ENCODE measurements at places on chromosomes 3 and 15. TPM values are rescaled to one million over a fixed set of nuclear protein-coding genes. Genes with fewer than 3 reads are reported as not detected.
A peak's percentile ranks its signal among the peaks of the same experiment; 100 is the strongest.

RTP4 gene
- 14.8 TPM for total RNA-seq

- no peaks in the 10 kb centered on the region for H3K4me1 ChIP-seq
- no peak overlapping the region for H3K27ac ChIP-seq
- no peak for DNase-seq
- H3K36me3 ChIP-seq, result no peaks in the 10 kb centered on the region
- H3K4me3 ChIP-seq, result no peak overlapping the region
Measured at GRCh38 chr15:41567261-41567660, 8.2 kb downstream of the TYRO3 start.

- H3K36me3 ChIP-seq, result no peaks in the 10 kb centered on the region
- H3K4me1 ChIP-seq, result no peaks in the 10 kb centered on the region
- H3K27me3 ChIP-seq, result no peaks in the 10 kb centered on the region
- H3K4me3 ChIP-seq, result no peak overlapping the region
Measured at GRCh38 chr15:101431301-101431700, 58.2 kb downstream of the PCSK6 start.

- DNase-seq, result no peak
- H3K4me3 ChIP-seq, result no peak overlapping the region
- H3K27me3 ChIP-seq, result peaks cover 8% of the 10 kb centered on the region
- no peaks in the 10 kb centered on the region for H3K36me3 ChIP-seq
- no peaks in the 10 kb centered on the region for H3K4me1 ChIP-seq
- no peak overlapping the region for H3K27ac ChIP-seq
Measured at GRCh38 chr15:99399061-99399460, 147.8 kb downstream of the LRRC28 start.

- H3K36me3 ChIP-seq, result no peaks in the 10 kb centered on the region
- no peak overlapping the region for H3K4me3 ChIP-seq
- no peak for DNase-seq
- no peak overlapping the region for H3K27ac ChIP-seq
- H3K4me1 ChIP-seq, result no peaks in the 10 kb centered on the region
Measured at GRCh38 chr3:99111235-99111634, 209.7 kb upstream of the DCBLD2 start.

DNA sequence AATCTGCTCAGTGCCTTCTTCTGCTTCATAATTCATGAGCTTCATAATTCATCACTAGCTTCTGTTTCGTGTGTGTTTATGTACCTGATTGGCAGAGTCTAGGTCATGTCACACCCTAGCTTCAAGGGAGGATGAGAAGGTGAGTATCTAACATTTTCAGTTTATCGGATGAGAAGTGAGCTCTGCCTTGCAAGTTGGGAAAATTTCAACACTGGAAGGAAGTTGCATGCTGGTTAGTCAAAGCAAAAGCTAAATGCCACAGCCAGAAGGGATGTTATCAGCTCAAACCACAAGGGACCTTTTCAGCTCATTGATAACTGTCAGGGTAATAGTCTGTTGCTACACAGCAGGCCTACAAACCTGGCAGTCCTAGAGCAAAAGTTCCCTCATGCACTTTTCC, 7.3 kb upstream of the TNFSF10 start:
- H3K27me3 ChIP-seq, result no peaks in the 10 kb centered on the region
- peaks cover 62% of the 10 kb centered on the region for H3K4me1 ChIP-seq
- H3K36me3 ChIP-seq, result peaks cover 6% of the 10 kb centered on the region
- peak overlapping the region; percentile 8 for H3K4me3 ChIP-seq
- peak; percentile 54 for DNase-seq

CXCR6 gene
- 26.5 TPM for total RNA-seq

DNA sequence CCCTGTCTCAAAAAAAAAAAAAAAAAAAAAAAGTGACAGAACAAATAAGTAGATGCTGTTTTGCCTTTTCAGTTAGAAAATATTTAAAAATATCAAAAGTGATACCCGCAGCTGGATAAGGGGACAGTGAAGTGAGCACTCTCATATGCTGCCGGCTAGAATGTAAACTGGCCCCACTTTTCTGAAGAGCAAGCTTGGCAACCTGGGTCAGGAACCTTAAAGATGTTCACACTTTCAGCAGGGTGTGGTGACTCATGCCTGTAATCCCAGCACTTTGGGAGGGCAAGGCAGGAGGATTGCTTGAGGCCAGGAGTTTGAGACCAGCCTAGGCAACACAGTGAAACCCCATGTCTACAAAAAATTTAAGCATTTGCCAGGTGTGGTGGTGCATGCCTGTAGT, 17.4 kb downstream of the FSD2 start:
- no peaks in the 10 kb centered on the region for H3K4me1 ChIP-seq
- no peaks in the 10 kb centered on the region for H3K36me3 ChIP-seq
- H3K27me3 ChIP-seq, result peaks cover 7% of the 10 kb centered on the region

DNA sequence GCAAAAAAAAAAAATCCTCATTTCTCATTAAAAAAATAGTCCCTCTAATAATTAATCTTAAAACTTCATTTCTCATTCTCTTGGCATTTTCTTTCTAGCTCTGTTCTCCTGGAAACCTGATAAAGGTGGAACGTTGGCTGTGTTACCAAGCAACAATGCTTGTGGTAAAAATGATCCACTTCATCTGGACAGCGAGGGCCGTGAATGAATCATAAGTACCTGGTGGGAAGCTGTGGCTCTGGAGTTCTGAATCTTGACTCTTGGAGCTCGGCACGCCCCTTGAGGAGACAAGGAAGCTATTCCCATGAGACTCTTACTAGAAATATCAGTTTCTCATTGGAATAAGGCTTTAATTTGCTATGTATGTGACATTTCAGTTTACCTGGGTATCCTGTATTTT, 32.5 kb downstream of the BCL2L10 start:
- H3K4me1 ChIP-seq, result peaks cover 30% of the 10 kb centered on the region
- no peaks in the 10 kb centered on the region for H3K36me3 ChIP-seq
- H3K4me3 ChIP-seq, result no peak overlapping the region
- H3K27me3 ChIP-seq, result no peaks in the 10 kb centered on the region
- H3K27ac ChIP-seq, result no peak overlapping the region

- no peaks in the 10 kb centered on the region for H3K4me1 ChIP-seq
- no peak overlapping the region for H3K27ac ChIP-seq
- no peak overlapping the region for H3K4me3 ChIP-seq
- H3K27me3 ChIP-seq, result no peaks in the 10 kb centered on the region
- DNase-seq, result no peak
- H3K36me3 ChIP-seq, result no peaks in the 10 kb centered on the region
Measured at GRCh38 chr3:54733106-54734006, 194.5 kb downstream of the LRTM1 start.

DNA sequence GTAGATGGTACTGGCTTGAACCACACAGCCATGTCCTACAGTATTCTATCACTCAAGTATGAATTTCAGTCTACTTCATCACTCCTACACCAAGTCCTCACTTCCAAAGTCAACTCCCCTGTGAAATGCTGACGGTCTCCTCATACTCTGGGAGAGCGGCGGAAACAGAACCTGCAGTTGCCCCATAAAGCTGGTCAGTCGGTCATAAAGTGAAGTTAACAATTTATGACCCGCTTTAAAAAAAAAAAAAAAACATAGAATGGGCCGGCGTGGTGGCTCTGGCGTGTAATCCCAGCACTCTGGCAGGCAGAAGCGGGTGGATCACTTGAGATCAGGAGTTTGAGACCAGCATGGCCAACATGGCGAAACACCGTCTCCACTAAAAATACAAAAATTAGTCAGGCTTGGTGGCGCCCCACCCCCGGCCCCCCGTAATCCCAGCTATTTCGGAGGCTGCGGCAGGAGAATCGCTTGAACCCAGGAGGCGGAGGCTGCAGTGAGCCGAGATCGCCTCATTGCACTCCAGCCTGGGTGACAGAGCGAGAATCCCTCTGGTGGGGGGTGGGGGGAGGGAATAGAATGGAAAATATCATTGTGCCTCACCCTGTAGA, 2.1 kb downstream of the TRANK1 start:
- H3K4me1 ChIP-seq, result peaks cover 20% of the 10 kb centered on the region
- H3K27ac ChIP-seq, result no peak overlapping the region
- no peaks in the 10 kb centered on the region for H3K27me3 ChIP-seq

TMEM212 gene
- total RNA-seq, result not detected

ATXN7 gene
- 35.6 TPM for total RNA-seq

DNA sequence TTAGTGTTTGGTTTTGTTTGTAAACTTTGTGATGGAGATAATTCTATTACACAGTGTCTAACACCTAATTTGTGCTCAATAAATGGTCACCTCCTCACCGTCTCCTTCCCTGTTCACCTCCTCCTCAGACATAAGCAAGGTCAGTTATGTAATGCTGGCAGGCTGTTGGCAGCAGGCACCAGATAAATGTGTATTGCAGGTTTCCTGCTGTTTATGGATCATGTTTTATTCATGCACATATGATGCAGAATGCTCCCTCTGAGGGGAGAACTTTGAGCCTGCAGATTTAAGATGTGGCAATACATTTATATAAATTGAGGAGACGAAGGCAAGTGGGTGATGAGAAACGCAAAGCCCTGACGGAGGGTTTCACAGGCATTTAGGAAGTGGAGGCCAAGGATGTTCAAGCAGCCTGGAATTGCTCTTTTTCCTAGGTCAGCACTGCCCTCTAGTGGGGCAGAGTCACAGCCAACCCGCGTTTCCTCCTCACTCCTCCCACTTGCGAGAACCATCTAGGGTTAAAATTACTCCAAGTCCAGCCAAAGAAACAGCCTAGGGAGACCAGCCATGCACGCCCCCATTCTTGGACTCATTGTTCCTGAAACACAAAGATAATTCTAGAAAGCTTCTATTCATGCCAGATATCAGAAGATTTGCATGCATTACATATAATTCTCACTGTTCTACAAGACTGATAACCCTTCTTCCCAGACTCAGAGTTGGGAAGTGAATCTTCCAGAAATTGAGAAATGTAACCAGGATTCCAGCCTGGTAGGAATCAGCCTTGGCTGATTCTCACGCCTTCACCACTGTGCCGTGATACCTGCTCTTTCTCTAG, 228.7 kb downstream of the SLCO3A1 start:
- no peaks in the 10 kb centered on the region for H3K27me3 ChIP-seq
- H3K4me3 ChIP-seq, result no peak overlapping the region
- DNase-seq, result peak; percentile 57
- H3K27ac ChIP-seq, result no peak overlapping the region
- H3K4me1 ChIP-seq, result peaks cover under 1% of the 10 kb centered on the region

DUOX1 gene
- not detected for total RNA-seq

ROBO2 gene
- total RNA-seq, result not detected

DNA sequence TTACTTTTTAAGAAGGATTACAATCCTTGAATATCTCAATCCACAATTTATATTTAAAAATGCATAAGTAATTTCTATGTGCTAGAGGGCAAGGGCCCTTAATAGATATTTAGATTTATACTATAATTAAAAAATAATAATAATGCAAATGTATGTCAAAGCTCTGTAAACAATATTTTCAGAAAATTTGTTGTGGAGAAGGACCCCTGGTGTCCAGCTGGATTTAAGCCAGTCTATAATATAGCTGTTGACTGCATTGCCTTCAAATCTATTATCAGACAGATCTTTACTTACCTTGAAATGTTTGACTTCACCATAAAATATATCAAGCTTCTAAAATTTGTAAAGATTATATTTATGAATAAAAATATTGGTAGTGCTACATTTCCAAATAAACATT, 65.6 kb downstream of the ZBTB20 start:
- no peak overlapping the region for H3K4me3 ChIP-seq
- H3K27ac ChIP-seq, result no peak overlapping the region
- no peaks in the 10 kb centered on the region for H3K36me3 ChIP-seq
- H3K27me3 ChIP-seq, result no peaks in the 10 kb centered on the region

- peaks cover 23% of the 10 kb centered on the region for H3K4me1 ChIP-seq
- no peak for DNase-seq
- peaks cover 23% of the 10 kb centered on the region for H3K36me3 ChIP-seq
- H3K4me3 ChIP-seq, result no peak overlapping the region
- no peaks in the 10 kb centered on the region for H3K27me3 ChIP-seq
- H3K27ac ChIP-seq, result peak overlapping the region; percentile 27
Measured at GRCh38 chr3:11591391-11592282, 52.1 kb downstream of the VGLL4 start.

GRCh38 chr3:124318656-124319055, 326.7 kb upstream of the ROPN1 start:
- H3K4me1 ChIP-seq, result no peaks in the 10 kb centered on the region
- H3K4me3 ChIP-seq, result no peak overlapping the region
- no peak overlapping the region for H3K27ac ChIP-seq

- no peaks in the 10 kb centered on the region for H3K27me3 ChIP-seq
- H3K4me3 ChIP-seq, result no peak overlapping the region
- H3K4me1 ChIP-seq, result no peaks in the 10 kb centered on the region
- peaks cover 14% of the 10 kb centered on the region for H3K36me3 ChIP-seq
- no peak for DNase-seq
- no peak overlapping the region for H3K27ac ChIP-seq
Measured at GRCh38 chr3:190644035-190644434, 130.2 kb downstream of the IL1RAP start.

- H3K4me1 ChIP-seq, result peaks cover 25% of the 10 kb centered on the region
- H3K27ac ChIP-seq, result peak overlapping the region; percentile 74
- H3K4me3 ChIP-seq, result no peak overlapping the region
- peaks cover 34% of the 10 kb centered on the region for H3K36me3 ChIP-seq
- no peaks in the 10 kb centered on the region for H3K27me3 ChIP-seq
Measured at GRCh38 chr3:123584284-123584987, 417 bp downstream of the HACD2 start.

Measured in activated CD8-positive, alpha-beta T cell treated with anti-CD3 and anti-CD28 coated beads, Interleukin-2, amount 10 ng/mL, durations not matched to agents 7 days and 5 days (primary cell).